Hepatocyte (in vitro differentiated cells): ENCODE measurements at places on chromosomes 7 and 10. TPM values are rescaled to one million over a fixed set of nuclear protein-coding genes. Genes with fewer than 3 reads are reported as not detected.

CALML3 gene
- not detected in 2 replicates for polyA plus RNA-seq

LLCFC1 gene
- not detected in 2 replicates for polyA plus RNA-seq

PALD1 gene
- polyA plus RNA-seq = 1.1 and 1.3 TPM in 2 replicates

RPEL1 gene
- polyA plus RNA-seq = not detected in 2 replicates

IRF5 gene
- 0.55 TPM in 1 of 2 replicates, not detected in the other for polyA plus RNA-seq

CDHR3 gene
- 5.1 and 6.9 TPM in 2 replicates for polyA plus RNA-seq

PRKCQ gene
- polyA plus RNA-seq = 0.21 and 0.97 TPM in 2 replicates

ADCY1 gene
- 1.3 and 4.0 TPM in 2 replicates for polyA plus RNA-seq

LRRD1 gene
- polyA plus RNA-seq = not detected in 2 replicates

CNPY1 gene
- polyA plus RNA-seq = not detected in 2 replicates

STK17A gene
- polyA plus RNA-seq = 19.0 and 21.1 TPM in 2 replicates

TMEM176B gene
- polyA plus RNA-seq = 175 and 204 TPM in 2 replicates

FGF8 gene
- polyA plus RNA-seq = not detected in 2 replicates

NAT16 gene
- polyA plus RNA-seq = not detected in 2 replicates

NXPH1 gene
- not detected in 2 replicates for polyA plus RNA-seq

CALHM2 gene
- polyA plus RNA-seq = 5.5 and 7.9 TPM in 2 replicates

PON1 gene
- 42.2 and 62.3 TPM in 2 replicates for polyA plus RNA-seq

TMEM178B gene
- 0.24 and 0.26 TPM in 2 replicates for polyA plus RNA-seq

CLDN15 gene
- 25.7 and 38.8 TPM in 2 replicates for polyA plus RNA-seq

CPN1 gene
- 1.9 and 4.6 TPM in 2 replicates for polyA plus RNA-seq

TMEM229A gene
- 0.35 TPM in 1 of 2 replicates, not detected in the other for polyA plus RNA-seq

SPDYE18 gene
- polyA plus RNA-seq = 0.61 and 0.69 TPM in 2 replicates

SPDYE2 gene
- 2.4 and 3.7 TPM in 2 replicates for polyA plus RNA-seq

CACUL1 gene
- 44.3 and 48.3 TPM in 2 replicates for polyA plus RNA-seq

GTF2IRD1 gene
- polyA plus RNA-seq = 39.6 and 46.7 TPM in 2 replicates

KLLN gene
- 0.21 and 0.50 TPM in 2 replicates for polyA plus RNA-seq

ANTXRL gene
- not detected in 2 replicates for polyA plus RNA-seq

GARIN1A gene
- 0.44 and 1.7 TPM in 2 replicates for polyA plus RNA-seq

ACHE gene
- 16.3 and 18.3 TPM in 2 replicates for polyA plus RNA-seq

PRLHR gene
- not detected in 2 replicates for polyA plus RNA-seq

ZNF722 gene
- not detected in 2 replicates for polyA plus RNA-seq

VENTX gene
- not detected in 2 replicates for polyA plus RNA-seq

TSPAN13 gene
- 157 and 164 TPM in 2 replicates for polyA plus RNA-seq

PLXNA4 gene
- 1.4 and 1.9 TPM in 2 replicates for polyA plus RNA-seq

AKR1C1 gene
- 67.8 and 106 TPM in 2 replicates for polyA plus RNA-seq

ENTPD1 gene
- 1.5 and 4.1 TPM in 2 replicates for polyA plus RNA-seq

LRIT1 gene
- polyA plus RNA-seq = not detected in 2 replicates

OR2A42 gene
- 0.46 TPM in 1 of 2 replicates, not detected in the other for polyA plus RNA-seq

AKR1C2 gene
- polyA plus RNA-seq = 35.0 and 51.7 TPM in 2 replicates

FBH1 gene
- polyA plus RNA-seq = 72.9 and 80.3 TPM in 2 replicates

PCLO gene
- 1.3 and 2.8 TPM in 2 replicates for polyA plus RNA-seq

SPDYE5 gene
- 1.4 and 1.5 TPM in 2 replicates for polyA plus RNA-seq

FAM241B gene
- 13.7 and 14.7 TPM in 2 replicates for polyA plus RNA-seq

EEPD1 gene
- 13.5 and 14.2 TPM in 2 replicates for polyA plus RNA-seq

ITIH5 gene
- 17.6 and 22.3 TPM in 2 replicates for polyA plus RNA-seq

REEP3 gene
- 38.8 and 43.1 TPM in 2 replicates for polyA plus RNA-seq

EPO gene
- 0.11 TPM in 1 of 2 replicates, not detected in the other for polyA plus RNA-seq

SLC26A5 gene
- 0.28 TPM in 1 of 2 replicates, not detected in the other for polyA plus RNA-seq

UCMA gene
- polyA plus RNA-seq = not detected in 2 replicates

TMEM213 gene
- polyA plus RNA-seq = 0.93 TPM in 1 of 2 replicates, not detected in the other

ITGA8 gene
- polyA plus RNA-seq = 2.9 and 3.9 TPM in 2 replicates
